ENCODE measurements at places on chromosomes 16 and 17. TPM values are rescaled to one million over a fixed set of nuclear protein-coding genes. Genes with fewer than 3 reads are reported as not detected.
A peak's percentile ranks its signal among the peaks of the same experiment; 100 is the strongest.

DNA sequence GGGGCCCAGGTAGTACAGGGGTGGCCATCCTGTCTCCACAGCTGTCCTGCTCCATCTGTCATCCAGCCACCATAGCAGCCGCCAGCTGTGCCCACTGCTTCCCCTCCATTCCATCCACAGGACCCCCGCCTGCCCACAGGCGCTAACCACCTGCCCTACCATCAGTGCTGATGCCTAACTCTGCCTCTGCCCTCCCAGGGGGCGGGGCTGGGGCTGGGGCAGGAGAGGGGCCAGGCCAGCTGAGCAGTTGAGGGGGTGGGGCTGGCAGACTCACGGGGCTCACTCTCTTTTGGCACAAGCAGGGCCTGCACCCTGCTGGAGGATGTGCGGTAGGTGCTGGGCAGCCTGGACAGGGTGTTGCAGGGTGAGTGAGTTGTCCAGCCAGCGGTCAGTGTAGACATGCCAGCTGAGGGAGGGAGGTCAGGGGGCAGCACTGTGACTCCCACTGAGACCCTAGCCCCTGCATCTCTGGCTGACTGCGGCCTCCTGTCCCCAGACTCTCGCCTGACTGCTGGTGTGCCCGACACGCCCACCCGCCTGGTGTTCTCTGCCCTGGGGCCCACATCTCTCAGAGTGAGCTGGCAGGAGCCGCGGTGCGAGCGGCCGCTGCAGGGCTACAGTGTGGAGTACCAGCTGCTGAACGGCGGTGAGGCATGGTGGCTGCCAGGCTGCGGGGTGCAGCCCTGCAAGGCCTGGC lies 9.6 kb downstream of the GALK1 start:
- peak; percentile 70 for DNase-seq

Gene SPN
- 0.59 TPM for total RNA-seq

Gene NAT9
- total RNA-seq: 47.9 TPM

Gene TAC4
- total RNA-seq: not detected

- no peak for DNase-seq
Measured at GRCh38 chr16:50102051-50102746, 36.4 kb downstream of the HEATR3 start.

GRCh38 chr17:76544546-76545365 lies 4.9 kb downstream of the PRCD start:
- peak; percentile 60 for DNase-seq

GRCh38 chr16:77332792-77333191 lies 102.0 kb downstream of the ADAMTS18 start:
- DNase-seq: no peak

- peak; percentile 87 for DNase-seq
Measured at GRCh38 chr17:76697702-76698465, 12.9 kb downstream of the MXRA7 start.

DNA sequence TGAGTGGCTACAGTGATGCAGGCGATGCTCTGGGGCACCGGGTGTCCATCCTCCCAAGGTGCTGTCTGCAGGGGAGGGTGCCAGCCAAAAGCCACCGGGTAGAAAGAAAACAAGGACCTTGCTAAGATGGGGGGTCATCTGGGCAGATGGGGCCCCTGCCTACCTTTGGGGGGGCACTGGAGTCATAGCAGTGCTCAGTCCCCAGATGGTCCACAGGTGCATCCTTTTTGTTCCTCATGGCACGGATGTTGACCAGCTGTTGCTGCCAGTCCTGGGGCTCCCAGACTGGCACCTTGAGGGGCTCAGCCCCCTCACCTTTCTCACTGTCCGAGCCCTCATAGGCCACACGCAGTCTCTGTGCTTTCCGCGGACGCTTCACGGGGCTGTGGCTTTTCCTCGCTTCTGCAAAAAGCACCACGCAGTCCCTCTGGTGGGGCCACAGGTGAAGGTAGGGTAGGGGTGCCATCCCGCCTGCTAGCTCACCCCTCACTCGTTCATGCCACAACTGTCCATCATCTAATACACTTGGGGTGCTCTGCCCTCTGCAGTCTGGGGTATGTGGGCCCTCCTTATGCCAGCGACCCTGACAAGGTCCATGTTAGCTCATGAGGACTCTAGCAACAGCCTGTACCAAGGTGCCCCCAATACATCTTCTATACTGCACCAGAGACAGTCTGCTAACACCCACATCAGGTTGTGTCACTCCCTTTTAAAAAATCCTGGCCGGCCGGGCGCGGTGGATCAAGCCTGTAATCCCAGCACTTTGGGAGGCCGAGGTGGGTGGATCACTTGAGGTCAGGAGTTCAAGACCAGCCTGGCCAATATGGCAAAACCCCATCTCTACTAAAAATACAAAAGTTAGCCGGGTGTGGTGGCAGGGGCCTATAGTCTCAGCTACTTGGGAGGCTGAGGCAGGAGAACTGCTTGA lies 1.4 kb downstream of the NTHL1 start:
- no peak for DNase-seq

DNA sequence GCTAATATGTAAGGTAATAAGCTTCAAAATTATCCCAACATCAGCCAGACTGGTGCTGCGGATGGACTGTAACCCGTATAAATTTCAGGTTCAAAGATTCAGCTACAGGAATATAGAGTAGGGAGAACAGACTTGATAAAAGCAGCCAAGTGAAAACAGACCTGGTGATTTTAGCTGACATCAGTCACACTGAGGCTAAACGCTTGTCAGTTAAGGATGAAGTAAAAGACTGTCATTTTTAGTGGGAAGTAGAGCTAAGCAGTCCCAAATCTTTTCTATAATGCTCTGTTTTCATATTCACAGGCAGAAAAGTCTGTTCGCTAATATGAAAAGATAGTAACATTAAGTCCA lies 35.4 kb downstream of the CMTM4 start:
- DNase-seq: no peak

Gene ENPP7
- total RNA-seq: not detected

Gene TEKT5
- total RNA-seq: 0.31 TPM

DNA sequence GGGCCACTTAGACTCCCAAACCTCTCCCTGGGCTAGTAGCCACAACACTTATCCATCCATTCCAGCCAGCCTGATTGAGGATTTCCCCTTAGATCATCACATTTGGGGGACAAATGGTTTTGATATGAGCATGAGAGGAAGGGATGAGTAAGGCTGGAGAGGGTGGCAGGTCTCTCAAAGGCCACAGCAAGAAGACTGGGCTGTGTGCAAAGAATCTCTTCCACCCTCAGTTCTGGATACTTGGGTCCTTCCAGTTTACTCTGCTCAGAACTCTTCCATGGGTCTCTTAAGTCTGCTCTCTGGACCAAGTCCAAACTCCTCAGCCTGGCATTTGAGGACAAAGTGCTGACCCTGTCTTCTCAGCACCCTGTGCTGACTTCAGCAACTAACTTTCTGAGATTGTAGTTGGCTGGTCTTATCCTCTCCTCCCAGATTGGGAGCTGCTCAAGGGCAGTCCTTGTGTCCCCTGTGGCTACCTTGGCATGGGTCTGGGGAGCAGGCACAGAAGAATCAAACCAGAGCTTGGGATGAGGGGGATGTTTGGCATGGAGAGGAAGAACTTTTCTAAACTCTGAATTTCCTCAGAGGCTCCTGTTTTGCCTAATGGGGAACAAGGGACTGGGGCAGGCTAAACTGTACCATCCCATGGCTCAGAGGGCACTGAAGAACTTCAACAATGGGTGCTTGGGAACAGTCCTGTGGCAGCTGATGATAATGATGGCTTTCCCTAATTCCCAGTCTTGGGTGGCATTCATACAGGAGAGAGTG lies 3.1 kb upstream of the NFATC3 start:
- peak; percentile 4 for DNase-seq

- no peak for DNase-seq
Measured at GRCh38 chr16:79093554-79093967, 507.0 kb downstream of the MAF start.

DNA sequence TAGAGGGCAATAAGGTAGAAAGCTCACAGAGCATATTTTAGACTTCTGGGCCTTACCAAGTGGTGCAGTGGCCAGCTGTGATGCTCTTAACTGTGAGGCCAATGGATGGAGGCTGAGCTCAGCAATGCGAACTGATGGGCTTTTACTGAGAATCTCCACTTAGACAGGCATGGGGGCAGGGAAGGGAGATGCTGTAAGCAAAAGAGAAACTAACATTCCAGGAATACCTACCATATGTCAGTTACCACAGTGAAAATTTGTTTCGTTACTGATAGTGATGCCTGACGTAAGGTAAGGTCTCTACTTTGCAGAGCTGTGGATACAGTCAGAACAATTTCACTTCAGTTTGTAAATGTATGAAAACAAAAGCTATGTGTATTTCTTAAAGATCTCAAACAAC lies 250.6 kb upstream of the ZFHX3 start:
- peak; percentile 58 for DNase-seq

Gene SLC52A1
- 0.10 TPM for total RNA-seq

GRCh38 chr16:64865069-64865696 lies 256.7 kb downstream of the CDH11 start:
- no peak for DNase-seq

- DNase-seq: no peak
Measured at GRCh38 chr17:12193144-12193735, 172.6 kb downstream of the MAP2K4 start.

Gene ATXN1L
- total RNA-seq: 12.6 TPM

- DNase-seq: no peak
Measured at GRCh38 chr16:12716658-12717057, 87.0 kb downstream of the CPPED1 start.

GRCh38 chr17:64007838-64008282 lies 9.7 kb downstream of the PRR29 start:
- peak; percentile 28 for DNase-seq

GRCh38 chr16:85689285-85689949 lies 663 bp upstream of the GINS2 start:
- DNase-seq: peak; percentile 64

- no peak for DNase-seq
Measured at GRCh38 chr16:87581857-87582215, 20.5 kb upstream of the JPH3 start.

Gene CFAP97D1
- total RNA-seq: 0.21 TPM

Gene LGALS9B
- total RNA-seq: not detected

Gene CNTNAP1
- 6.1 TPM for total RNA-seq

DNA sequence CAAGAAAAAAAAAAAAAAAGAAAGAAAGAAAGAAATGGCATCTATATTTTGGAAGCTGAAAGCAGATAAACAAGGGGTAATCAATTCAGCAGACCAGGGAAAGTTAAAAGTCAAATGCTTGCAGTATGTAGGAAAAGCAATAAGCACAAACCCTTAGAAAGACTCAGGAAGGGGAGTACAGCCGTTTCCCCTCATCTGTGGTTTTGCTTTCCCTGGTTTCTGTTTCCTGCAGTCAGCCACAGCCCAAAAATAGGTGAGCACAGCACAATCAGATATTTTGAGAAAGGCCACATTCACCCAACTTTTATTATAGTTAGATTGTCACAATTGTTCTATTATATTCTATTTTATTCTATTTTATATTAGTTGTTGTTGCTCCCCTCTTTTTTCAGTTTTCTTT lies 14.4 kb upstream of the ALOX12 start:
- DNase-seq: no peak

Gene GP1BA
- not detected for total RNA-seq

DNA sequence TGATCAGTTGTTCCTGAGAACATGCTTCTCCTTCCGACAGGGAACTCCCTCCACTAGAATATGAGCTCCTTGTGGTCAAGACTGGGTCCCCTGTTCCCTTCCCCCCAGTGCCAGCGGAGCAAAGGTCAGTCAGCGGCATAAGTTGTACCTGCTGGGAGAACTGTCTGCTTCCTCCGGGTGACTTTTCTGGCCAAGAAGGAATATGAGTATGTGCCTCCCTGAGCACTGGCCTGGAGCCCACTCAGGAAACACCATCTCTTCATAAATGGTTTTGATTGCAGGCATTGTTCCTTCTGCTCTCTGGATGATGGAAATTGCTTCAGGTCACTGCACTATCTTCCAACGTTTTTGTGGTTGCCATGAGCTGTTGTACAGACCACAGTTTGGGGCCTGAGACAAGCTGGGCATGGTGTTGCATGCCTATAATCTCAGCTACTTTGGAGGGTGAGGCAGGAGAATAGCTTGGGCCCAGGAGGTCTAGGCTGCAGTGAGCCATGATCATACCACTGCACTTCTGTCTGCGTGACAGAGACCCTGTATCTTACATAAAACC lies 2.9 kb upstream of the P4HB start:
- DNase-seq: no peak

DNA sequence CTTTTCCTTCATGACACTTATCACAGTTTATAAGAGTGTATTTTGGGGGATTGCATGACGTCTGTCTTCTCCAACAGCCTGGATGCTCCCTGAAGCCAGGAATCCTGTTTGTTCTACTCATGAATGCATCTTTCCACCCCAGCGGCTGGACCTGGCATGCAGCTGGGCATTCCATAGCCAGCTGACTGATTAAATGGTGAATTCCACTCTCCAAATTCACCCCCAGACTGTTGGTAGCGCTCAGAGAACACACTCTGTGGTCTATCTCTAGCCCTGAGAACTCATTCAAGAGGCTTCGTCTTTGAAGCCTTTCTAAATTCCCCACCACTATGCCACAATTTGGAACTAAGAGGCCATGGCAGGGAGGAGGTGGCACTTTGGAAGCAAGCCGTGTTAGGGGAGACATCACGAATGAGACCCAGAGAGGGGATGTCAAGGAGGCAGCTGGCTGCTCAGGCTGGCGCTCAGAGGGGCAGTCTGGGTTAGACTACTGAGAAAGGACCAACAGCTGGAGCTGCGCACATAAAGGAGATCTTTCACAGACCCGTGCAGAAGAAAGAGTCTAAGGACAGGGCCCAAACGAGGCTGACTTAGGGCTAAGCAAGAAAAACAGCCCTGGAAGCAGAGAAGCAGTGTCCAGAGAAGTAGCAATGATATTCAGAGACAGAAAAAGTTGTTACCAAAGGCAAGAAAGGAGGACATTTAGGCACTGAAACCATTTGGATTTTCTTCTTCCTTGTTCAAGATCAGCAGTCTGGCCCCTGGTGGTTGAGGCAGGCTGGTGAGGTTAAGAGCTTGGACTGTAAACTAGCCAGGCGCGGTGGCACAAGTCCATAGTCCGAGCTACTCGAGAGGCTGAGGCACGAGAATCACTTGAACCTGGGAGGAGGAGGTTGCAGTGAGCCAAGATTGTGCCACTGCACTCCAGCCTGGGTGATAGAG lies 42.4 kb upstream of the ZNF629 start:
- DNase-seq: no peak

Gene HSD17B1
- total RNA-seq: 1.1 TPM

GRCh38 chr16:48965386-48965785 lies 316.3 kb downstream of the CBLN1 start:
- DNase-seq: no peak

Gene DNAAF8
- total RNA-seq: 1.1 TPM

Gene SLC47A1
- total RNA-seq: 11.6 TPM

GRCh38 chr16:58063377-58064076 lies 38.0 kb downstream of the MMP15 start:
- DNase-seq: no peak

Gene MYH2
- total RNA-seq: 0.17 TPM

Gene APRT
- 633 TPM for total RNA-seq

- DNase-seq: no peak
Measured at GRCh38 chr16:54945063-54945462, 14.4 kb downstream of the IRX5 start.

Measured in H7 (cell line).